ENCODE measurements at places on chromosomes 16 and 17.

DNA sequence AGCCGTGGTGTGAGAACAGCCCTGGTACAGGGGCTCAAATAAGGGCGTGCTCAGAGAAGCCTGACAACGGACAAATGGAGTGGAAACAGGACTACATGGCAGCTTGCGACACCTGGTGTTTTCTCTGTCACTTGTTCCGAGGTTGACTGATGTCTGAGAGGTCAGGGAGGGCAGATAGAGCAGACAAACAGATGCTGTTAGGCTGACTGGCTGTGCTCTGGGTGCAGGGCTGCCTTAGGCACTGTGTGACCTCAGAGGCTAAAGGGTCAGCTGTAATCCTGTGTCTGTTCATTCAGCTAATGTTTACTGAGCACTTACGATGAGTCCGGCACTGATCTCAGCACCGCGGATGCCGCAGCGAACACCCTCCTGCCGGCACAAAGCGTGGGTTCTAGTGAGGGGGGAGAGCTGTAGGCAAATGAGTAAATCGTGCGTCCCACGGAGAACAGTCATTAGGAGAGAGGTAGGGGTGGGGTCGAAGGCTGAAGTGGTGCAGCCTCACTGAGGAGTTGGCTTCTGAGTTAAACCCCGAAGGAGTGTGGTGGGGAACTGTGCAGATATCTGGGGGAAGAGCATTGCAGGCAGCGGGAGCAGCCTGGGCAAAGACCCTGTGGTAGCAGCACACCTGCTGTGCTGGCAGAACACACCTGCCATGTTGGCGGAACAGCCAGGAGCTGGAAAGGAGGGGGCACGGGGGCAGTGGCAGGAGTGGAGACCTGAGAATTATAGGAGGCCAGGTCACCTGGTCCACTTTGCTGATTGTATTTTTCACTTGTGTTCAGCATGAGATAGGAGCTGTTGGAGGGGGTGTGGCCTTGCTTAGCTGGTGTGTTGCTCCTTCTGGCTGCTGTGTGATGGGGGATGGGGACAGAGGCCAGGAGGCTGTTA is 35.0 kb downstream of the GPT2 start:
- no peak for DNase-seq

DNA sequence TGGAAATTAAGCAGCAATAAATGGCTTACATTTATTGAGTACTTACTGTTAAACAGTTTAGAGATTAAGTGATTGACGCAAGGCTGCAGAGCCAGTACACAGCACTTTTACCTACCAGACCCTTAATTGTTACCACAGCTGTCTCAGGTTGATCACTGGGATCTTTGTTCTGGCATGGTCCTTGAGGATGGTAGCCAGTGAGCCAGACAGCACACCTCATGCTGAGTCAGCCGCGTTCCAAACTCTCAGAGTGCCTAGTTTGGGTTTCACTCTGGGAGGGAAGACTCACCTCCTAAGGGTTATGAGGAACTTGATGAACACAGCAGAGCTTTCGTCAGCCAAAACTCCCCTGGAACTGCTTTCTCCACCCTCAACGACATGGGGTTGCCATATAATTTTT is 20.4 kb downstream of the CDH3 start:
- DNase-seq, result no peak

DNA sequence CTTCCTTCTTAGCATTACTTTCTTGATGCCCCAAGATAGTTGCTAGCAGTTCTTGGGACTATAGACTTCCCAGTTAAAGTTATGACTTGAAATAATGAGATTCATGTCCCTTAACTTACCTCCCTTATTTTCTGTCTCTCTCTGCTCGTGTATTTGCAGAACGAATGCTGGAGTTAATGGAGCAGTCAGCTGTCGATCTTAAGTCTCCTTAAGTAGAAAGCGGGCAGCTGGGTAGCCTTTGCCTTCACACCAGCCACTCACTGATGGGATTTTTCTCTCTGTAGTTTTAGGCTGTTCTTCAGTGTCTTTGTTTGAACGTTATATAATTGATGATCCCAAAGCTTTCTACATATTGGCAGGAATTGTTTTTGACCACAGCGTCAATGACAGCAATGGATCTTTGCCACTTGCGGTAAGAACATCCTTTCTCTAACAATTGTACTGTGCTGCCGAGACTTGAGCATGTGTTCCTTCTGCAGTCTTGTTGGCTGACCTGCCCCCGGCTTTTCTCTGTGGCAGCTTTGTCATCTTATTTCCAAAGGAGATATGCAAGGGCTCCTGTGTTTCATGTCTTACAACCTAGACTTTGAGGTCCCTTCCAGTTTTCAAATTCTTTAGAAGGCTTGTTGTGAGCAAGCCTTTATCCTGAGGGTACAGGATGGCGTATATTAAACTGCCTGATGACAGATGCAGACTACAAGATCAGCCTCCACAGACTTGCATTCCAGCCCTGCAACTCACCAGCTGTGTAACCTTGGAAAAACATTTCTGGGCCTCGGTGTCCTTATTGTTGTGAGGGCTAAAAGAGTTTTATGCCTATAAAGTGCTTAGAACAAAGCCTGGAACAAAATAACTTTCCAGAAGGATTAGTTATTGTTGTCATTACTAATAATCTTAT is 25.1 kb upstream of the ABCA3 start:
- no peak for DNase-seq

DNA sequence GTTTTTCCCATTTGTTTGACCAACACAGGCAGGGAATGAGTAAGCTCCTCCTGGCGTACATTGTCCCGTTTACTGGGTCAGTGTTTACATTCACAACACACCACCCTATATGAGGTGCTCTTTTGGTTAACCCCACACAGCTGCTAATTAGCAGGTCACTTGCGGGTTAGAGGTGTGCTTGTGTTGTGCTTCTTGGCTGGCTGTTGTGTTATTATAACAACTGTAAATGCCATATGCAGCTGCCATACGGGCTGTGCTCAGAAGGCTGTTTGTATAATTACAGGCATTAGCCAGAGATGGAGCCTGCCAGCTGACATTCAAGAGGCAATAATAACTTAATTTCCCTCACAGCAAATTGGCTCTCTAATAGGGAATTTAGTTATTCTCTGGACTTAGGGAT is 205.1 kb upstream of the ELAC2 start:
- no peak for DNase-seq

DNA sequence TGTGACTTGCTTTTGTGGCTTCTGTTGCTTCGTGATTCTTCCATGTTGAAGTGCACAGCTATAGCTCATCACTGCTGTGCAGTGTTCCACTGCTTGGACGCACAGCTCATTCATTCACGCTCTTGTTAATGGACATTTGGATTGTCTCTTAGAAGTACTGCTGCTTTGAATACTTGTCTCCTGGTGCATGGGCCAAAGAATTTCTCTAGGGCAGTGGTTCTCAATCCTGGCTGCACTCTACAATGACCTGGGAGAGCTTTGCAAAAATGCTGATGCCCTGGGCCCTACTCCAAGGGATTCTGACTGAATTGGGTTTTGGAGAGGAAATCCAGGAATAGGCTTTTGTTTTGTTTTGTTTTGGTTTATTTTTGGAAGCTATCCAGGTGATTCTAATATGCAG is 20.0 kb downstream of the CCL17 start:
- DNase-seq, result no peak

DNA sequence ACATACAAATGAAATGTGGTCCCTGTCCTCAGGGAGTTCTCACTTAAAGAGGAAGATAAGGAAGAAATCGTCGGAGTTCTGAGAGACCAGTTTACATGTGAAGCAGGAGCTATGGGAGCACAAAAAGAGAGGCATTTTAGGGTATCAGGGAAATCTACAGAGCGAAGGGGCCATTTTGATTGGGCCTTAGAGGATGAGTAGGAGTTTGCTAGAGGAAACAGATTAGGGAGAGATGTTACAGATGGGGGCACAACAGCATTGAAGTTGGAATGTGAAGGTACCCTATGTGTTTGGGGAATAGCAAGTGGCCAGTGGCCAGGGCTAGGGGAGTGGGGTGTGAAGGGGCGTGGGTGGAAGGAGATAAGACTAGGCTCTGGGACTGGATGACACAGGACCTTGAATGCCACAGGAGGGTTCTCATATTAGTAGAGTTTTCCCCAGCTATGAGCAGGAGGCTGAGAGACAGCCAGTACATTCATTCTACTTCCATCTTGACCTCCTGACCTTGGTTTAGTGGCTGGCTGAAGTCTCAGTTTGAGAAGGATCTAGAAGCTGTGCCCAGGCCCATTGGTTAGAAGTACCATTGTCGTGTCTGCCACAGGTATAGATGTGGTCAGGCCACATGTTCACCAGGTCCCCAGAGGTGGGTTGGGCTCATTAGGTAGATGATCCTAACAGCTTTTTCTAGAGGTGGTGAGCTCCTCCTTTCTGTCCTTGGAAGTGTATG is 34.8 kb downstream of the CPNE2 start:
- no peak for DNase-seq

GRCh38 chr17:13076905-13077304 is 59.1 kb upstream of the ELAC2 start:
- DNase-seq, result no peak

DNA sequence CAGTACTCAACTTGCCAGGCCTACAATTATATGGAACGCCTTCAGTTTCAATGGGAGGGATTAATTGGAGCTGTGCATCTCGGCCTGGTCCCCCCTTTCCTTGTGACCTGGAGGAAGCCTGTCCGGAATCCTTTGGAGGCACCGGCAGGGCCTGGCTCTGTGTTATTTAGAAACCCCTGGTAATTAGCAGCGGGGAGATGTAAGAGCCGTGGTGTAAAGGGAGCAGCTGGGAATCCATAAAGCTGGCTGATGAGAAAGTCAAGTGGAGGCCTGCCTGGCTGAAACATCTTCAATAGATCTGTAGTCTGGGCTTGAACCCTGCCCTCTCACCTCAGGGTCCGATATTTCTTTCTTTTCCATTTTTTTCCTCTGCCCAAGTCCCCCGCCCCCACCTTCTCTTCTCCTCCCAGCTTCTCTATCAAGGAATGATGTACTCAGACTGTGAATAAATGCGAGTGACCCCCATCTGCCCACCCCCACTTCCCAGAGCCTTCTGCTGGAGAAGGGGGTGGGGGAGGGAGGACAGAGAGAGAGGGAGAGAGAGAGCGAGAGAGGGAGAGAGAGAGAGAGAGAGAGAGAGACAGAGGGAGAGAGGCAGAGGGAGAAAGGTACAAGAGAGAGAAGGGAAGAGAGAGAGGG is 495.5 kb upstream of the ZFHX3 start:
- no peak for DNase-seq

DNA sequence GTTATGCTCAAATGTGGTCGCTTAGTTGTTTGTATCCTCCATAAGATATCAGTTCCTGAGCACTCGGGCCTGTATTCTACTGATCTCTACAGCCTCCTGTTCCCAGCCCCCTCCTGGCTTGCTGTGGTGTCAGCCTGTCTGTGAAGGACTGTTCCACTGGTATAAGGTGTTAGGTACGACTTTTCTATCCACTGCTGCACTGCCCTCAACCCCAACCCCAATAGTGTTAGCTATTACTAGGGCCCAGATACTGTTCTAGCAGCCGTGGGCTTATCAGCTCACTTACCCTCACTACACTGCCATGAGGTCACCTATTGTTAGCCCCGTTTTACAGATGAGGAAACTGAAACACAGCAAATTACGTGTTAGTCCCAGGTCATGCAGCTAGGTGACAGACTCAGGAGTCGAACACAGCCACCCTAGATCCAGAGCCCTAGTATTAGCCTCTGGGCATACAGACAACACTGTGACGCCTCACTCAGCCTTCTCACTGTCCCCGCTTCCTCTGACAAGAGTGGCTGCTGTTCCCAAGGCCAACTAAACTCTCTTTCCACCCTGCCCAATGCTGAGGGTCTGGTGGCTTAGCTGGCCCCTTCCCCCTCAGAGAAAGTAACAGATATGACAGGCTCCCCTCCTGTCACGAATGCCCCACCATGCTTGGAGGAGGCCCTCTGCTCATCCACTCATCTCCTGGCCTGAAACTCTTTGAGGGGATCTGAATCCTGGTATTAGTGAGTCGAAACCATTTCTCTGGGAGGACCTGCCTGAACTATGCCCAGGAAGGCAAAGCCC is 25.6 kb upstream of the ZNF652 start:
- no peak for DNase-seq

- DNase-seq, result no peak
Observed at GRCh38 chr17:6753546-6753945, 2.3 kb upstream of the XAF1 start.

GRCh38 chr16:8083560-8083959 is 506.8 kb downstream of the TMEM114 start:
- no peak for DNase-seq

DNA sequence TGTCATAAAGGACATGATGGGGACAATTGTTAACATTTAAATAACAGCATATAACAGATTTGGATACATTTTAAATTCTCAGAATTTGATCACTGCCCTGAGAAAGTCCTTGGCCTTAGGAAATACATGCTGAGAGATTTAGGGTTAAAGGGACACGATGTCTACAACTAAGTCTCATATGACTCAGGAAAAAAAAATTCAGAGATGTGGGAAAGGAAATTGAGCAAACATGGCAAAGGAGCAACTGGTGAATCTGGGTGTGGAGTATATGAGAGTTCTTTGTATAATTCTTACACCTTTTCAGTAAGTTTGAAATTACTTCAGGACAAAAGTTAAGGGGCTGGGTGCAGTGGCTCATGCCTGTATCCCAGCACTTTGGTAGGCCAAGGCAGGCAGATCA is 18.2 kb downstream of the MPP3 start:
- no peak for DNase-seq

- no peak for DNase-seq
Observed at GRCh38 chr16:87012954-87013938, 303.9 kb downstream of the C16orf95 start.

DNA sequence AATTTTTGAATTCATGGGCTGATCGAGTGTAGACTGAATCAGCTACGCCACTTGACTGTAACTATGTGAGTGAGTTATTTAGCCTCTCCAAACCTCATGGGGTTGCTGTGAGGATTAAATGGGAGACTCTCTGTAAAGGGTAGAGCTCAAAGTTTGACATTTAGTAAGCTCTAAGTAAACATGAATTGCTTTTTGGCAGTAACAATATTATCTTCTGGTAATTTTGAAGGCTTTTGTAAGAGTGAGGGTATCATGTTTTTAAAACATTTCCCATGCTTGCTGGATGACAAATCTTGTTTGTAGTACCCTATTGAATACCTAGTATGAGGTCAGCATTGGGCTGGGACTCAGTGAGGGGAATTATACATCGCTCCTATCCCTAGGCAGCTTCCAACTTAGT is 35.3 kb downstream of the MRTFB start:
- DNase-seq, result no peak

- no peak for DNase-seq
Observed at GRCh38 chr17:38572669-38573365, 32.9 kb downstream of the SRCIN1 start.

GRCh38 chr17:65514082-65514481 is 47.4 kb downstream of the AXIN2 start:
- DNase-seq, result no peak

All from cortex of kidney (tissue), 1 donor.